Breast epithelium (tissue), 4 donors: ENCODE measurements at places on chromosomes 13 and 19. TPM values are rescaled to one million over a fixed set of nuclear protein-coding genes. Genes with fewer than 3 reads are reported as not detected.

- no peak overlapping the region for H3K4me3 ChIP-seq
- no peak for DNase-seq
- no peaks in the 10 kb centered on the region for H3K4me1 ChIP-seq
- no peaks in the 10 kb centered on the region for H3K27me3 ChIP-seq
- no peak overlapping the region for H3K27ac ChIP-seq
These were observed 352.4 kb downstream of the SPRY2 start for GRCh38 chr13:79988573-79988972.

GRCh38 chr19:13058951-13059660 is 43.6 kb downstream of the LYL1 start:
- no peaks in the 10 kb centered on the region for H3K27me3 ChIP-seq
- DNase-seq: no peak
- no peaks in the 10 kb centered on the region for H3K36me3 ChIP-seq
- peaks cover 74% of the 10 kb centered on the region for H3K4me1 ChIP-seq
- H3K4me3 ChIP-seq: no peak overlapping the region

GRCh38 chr13:78836238-78836784 is 177.4 kb upstream of the OBI1 start:
- no peaks in the 10 kb centered on the region for H3K4me1 ChIP-seq
- DNase-seq: no peak
- no peaks in the 10 kb centered on the region for H3K36me3 ChIP-seq
- no peak overlapping the region for H3K4me3 ChIP-seq

DNA sequence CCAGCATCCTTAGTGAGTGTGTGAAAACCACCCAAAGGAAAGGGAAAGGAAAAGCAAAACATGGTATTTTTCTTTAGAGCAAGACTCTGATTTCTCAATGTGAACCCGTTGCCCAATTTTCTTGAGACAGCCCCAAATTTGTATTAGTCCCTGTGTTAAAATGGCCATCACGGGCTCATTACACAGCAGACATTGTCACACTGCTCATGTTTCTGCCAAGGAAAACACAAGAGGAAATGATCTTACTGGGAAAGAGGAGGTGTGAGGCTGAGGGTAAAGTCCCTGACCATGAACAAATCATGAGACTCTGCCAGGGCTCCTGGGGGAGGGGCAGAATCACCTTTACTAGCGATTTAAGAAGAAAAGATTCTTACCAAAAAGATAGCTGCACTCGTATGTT is 54.4 kb downstream of the FAM124A start:
- H3K4me3 ChIP-seq: no peak overlapping the region
- H3K27me3 ChIP-seq: no peaks in the 10 kb centered on the region
- no peak overlapping the region for H3K27ac ChIP-seq
- no peak for DNase-seq

- H3K36me3 ChIP-seq: no peaks in the 10 kb centered on the region
- no peak for DNase-seq
- H3K27ac ChIP-seq: no peak overlapping the region
- H3K4me1 ChIP-seq: no peaks in the 10 kb centered on the region
These were observed 21.5 kb upstream of the ARHGEF7 start for GRCh38 chr13:111093634-111094033.

- no peaks in the 10 kb centered on the region for H3K36me3 ChIP-seq
- no peak overlapping the region for H3K27ac ChIP-seq
- no peaks in the 10 kb centered on the region for H3K4me1 ChIP-seq
- H3K27me3 ChIP-seq: no peaks in the 10 kb centered on the region
These were observed 851.0 kb downstream of the DIAPH3 start for GRCh38 chr13:59312776-59313175.

DNA sequence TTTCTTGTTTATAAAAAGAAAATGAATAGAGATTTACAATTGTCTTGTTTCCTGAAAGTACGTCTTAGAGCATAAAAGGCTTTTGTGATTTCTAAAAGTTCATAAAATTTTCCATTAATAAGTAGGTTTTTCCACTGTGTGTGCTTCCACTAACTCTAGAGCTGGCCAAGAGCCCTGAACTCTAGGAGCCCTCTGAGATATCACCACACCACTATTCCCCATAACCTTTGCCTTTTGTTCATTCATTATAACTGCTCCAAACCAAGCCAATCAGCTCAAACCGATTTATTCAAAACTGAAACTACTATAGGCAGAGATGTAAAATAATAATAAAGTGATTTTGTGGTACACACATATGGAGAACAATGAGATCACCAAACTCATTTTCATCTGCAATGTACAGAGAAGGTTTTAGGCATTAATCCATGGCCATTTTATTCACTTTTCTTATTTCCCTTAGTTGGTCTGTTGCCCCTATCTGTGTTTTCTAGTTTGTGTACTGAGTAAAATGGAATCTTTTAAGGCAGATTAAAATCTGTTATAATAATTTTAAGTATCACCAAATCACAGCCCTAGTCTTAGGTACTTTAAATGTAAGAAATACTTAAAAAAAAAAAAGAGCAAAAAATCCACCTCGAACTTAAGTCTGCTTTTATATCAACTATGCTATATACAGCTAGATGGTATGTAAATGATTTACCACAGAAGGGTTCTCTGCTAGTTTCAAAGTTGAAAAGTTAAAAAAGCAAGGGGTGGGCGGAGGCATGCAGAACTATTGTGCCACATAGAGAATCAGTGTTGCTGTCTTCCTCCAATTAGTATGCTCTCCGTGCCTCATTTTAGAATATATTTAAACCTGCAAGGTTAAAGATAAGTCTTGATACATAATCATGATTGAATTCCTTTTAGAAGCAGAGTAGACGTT is 311.3 kb downstream of the KLF12 start:
- no peaks in the 10 kb centered on the region for H3K27me3 ChIP-seq
- H3K27ac ChIP-seq: no peak overlapping the region
- no peaks in the 10 kb centered on the region for H3K4me1 ChIP-seq
- no peak overlapping the region for H3K4me3 ChIP-seq
- no peaks in the 10 kb centered on the region for H3K36me3 ChIP-seq

- H3K27ac ChIP-seq: peak overlapping the region; percentile 92
- H3K4me3 ChIP-seq: peak overlapping the region; percentile 77
- DNase-seq: no peak
- H3K27me3 ChIP-seq: no peaks in the 10 kb centered on the region
These were observed 1.2 kb downstream of the PLEKHA4 start for GRCh38 chr19:48867123-48867745.

DNA sequence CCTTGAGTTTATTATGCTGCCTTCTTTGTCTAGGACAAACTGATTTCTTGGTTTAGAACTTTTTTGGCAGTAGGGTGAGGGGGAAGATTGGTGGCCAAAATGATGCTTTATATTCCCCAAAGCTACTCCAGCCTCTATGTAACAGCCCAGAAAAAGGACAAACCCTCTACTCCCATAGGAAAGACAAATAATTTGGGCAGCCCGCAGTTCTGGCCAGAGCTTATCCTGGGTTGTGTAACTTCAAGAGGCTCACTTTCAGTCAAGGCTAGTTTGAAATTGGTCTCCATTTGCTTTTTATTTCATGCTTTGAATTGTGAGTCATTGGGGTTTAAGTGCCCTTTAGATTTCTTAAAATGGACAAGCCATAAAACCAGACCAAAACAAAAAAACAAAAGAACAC is 142.3 kb downstream of the OLFM4 start:
- H3K4me1 ChIP-seq: no peaks in the 10 kb centered on the region
- H3K4me3 ChIP-seq: no peak overlapping the region
- no peak overlapping the region for H3K27ac ChIP-seq
- H3K36me3 ChIP-seq: no peaks in the 10 kb centered on the region

- H3K36me3 ChIP-seq: no peaks in the 10 kb centered on the region
- no peak overlapping the region for H3K27ac ChIP-seq
- no peak overlapping the region for H3K4me3 ChIP-seq
- no peaks in the 10 kb centered on the region for H3K27me3 ChIP-seq
- DNase-seq: no peak
- no peaks in the 10 kb centered on the region for H3K4me1 ChIP-seq
These were observed 7.7 kb downstream of the N4BP2L2 start for GRCh38 chr13:32530841-32531253.

GRCh38 chr19:45972947-45973540 is 621 bp downstream of the NOVA2 start:
- peak overlapping the region; percentile 42 for H3K4me3 ChIP-seq
- H3K27me3 ChIP-seq: peaks cover 3% of the 10 kb centered on the region
- no peak for DNase-seq
- no peaks in the 10 kb centered on the region for H3K4me1 ChIP-seq

GRCh38 chr13:93721483-93721882 is 494.9 kb downstream of the GPC6 start:
- H3K27me3 ChIP-seq: no peaks in the 10 kb centered on the region
- no peak overlapping the region for H3K4me3 ChIP-seq
- no peaks in the 10 kb centered on the region for H3K36me3 ChIP-seq
- DNase-seq: no peak

DNA sequence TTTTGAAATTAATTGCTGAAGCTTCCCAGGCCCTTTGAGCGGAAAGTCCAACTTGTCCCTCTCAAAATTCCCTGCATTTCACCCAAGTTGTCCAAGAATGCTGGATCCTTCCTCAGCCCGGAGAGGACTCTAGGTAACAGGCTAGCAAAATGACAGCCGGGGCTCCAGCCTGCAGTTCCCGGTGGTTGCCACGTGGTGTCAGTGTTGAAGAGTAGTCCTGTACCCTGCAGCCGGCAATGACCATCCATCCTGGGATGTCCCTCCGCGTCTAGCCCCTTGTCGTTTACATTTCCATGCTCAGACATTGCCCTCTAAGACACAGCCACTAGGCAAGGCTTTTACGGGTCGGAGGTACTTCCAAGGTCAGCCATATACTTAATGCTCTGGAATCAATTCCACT is 31.4 kb upstream of the MTIF3 start:
- H3K36me3 ChIP-seq: no peaks in the 10 kb centered on the region
- H3K4me1 ChIP-seq: no peaks in the 10 kb centered on the region
- H3K4me3 ChIP-seq: no peak overlapping the region
- no peak for DNase-seq
- H3K27ac ChIP-seq: no peak overlapping the region
- H3K27me3 ChIP-seq: no peaks in the 10 kb centered on the region

DNA sequence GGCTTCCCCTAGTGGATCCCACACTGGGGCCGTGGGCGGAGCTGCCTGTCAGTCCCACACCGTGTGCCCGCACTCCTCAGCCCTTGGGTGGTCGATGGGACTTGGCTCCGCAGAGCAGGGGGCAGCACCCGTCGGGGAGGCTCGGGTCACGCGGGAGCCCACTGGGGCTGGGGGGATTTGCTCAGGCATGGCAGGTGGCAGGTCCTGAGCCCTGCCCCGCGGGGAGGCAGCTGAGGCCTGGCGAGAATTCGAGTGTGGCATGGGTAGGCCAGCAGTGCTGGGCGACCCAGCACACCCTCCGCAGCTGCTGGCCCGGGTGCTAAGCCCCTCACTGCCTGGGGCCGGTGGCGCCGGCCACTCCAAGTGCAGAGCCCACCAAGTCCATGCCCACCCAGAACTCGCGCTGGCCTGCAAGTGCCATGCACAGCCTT is 481.7 kb upstream of the PRR20A start:
- DNase-seq: no peak
- H3K4me1 ChIP-seq: no peaks in the 10 kb centered on the region
- no peaks in the 10 kb centered on the region for H3K36me3 ChIP-seq
- H3K4me3 ChIP-seq: no peak overlapping the region

DNA sequence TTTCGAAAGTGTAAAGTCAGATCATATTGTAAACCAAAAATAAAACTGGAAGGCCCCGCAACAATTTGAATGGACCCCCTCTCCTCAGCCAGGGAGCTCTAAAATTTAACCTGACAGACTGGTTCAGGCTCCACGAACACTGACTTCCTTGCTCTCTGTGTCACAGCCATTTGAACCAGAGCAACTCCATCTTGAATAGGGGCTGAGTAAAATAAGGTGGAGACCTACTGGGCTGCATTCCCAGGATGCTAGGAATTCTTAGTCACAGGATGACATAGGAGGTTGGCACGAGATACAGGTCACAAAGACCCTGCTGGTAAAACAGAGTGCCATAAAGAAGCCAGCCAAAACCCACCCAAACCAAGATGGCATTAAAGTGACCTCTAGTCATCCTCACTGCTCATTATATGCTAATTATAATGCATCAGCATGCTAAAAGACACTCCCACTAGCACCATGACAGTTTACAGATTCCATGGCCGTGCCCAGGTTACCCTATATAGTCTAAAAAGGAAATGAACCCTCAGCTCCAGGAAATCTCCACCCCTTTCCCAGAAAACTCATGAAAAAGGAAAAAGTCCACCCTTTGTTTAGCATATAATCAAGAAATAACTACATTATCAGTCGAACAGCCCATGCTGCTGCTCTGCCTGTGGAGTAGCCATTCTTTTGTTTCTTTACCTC is 43.1 kb downstream of the RFXAP start:
- no peaks in the 10 kb centered on the region for H3K4me1 ChIP-seq
- H3K27me3 ChIP-seq: no peaks in the 10 kb centered on the region
- peak overlapping the region; percentile 43 for H3K27ac ChIP-seq

- H3K36me3 ChIP-seq: no peaks in the 10 kb centered on the region
- peak overlapping the region; percentile 97 for H3K27ac ChIP-seq
These were observed 454 bp downstream of the BLVRB start for GRCh38 chr19:40465025-40465556.

GRCh38 chr13:32173881-32174280 is 141.3 kb downstream of the ZAR1L start:
- H3K4me3 ChIP-seq: no peak overlapping the region
- no peak overlapping the region for H3K27ac ChIP-seq
- H3K4me1 ChIP-seq: no peaks in the 10 kb centered on the region

- H3K36me3 ChIP-seq: no peaks in the 10 kb centered on the region
- H3K4me3 ChIP-seq: no peak overlapping the region
- no peak for DNase-seq
These were observed 104.7 kb downstream of the DCLK1 start for GRCh38 chr13:36026531-36026930.

- H3K4me1 ChIP-seq: peaks cover 11% of the 10 kb centered on the region
- H3K27me3 ChIP-seq: no peaks in the 10 kb centered on the region
- no peak for DNase-seq
- no peak overlapping the region for H3K4me3 ChIP-seq
- no peaks in the 10 kb centered on the region for H3K36me3 ChIP-seq
- no peak overlapping the region for H3K27ac ChIP-seq
These were observed 79.4 kb downstream of the FOXO1 start for GRCh38 chr13:40586886-40587565.

DNA sequence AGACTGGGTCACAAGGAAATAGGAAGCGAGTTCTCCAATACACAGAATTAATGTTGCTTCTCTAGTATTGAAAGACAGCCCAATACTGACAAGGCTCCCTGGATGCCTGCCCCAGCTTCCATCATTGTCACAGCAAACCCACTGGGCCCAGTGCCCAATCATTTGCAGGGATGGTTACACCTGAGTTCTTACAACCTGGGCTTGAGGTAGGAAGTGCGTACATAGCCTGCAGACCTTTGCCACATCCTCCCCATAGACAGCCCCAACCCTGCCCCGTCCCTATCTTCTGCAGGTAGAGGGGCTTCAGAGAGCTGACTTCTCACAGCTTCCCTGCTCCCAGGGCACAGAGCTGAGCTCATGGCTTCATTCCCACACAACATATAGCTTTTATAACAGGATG is 108.1 kb upstream of the UBL3 start:
- H3K27ac ChIP-seq: no peak overlapping the region
- H3K4me1 ChIP-seq: no peaks in the 10 kb centered on the region
- DNase-seq: no peak
- no peaks in the 10 kb centered on the region for H3K27me3 ChIP-seq

The SERPINE3 gene
- total RNA-seq: not detected

The IER2 gene
- total RNA-seq: 20.6 TPM

The ADAMTS10 gene
- total RNA-seq: 23.4 TPM

The LONP1 gene
- total RNA-seq: 48.1 TPM

The LILRB4 gene
- 10.1 TPM for total RNA-seq

The NEK5 gene
- 0.98 TPM for total RNA-seq

The FXYD7 gene
- total RNA-seq: not detected

The GIPC3 gene
- 0.29 TPM for total RNA-seq

The CEACAM7 gene
- total RNA-seq: not detected

The SWSAP1 gene
- total RNA-seq: 1.1 TPM

The IGSF23 gene
- not detected for total RNA-seq

The IRS2 gene
- 29.5 TPM for total RNA-seq

The MAMSTR gene
- total RNA-seq: 1.9 TPM

The RGS9BP gene
- 0.33 TPM for total RNA-seq

The TTYH1 gene
- 4.0 TPM for total RNA-seq

The PALM3 gene
- not detected for total RNA-seq
